ENCODE measurements at places on chromosomes 2 and 18.

GRCh38 chr18:54791657-54792056 lies 36.6 kb upstream of the RAB27B start:
- no peak for DNase-seq

- DNase-seq: no peak
These were observed 179.2 kb downstream of the TTC32 start for GRCh38 chr2:19722531-19722971.

GRCh38 chr2:37323781-37324535 lies 675 bp downstream of the PRKD3 start:
- DNase-seq: no peak

DNA sequence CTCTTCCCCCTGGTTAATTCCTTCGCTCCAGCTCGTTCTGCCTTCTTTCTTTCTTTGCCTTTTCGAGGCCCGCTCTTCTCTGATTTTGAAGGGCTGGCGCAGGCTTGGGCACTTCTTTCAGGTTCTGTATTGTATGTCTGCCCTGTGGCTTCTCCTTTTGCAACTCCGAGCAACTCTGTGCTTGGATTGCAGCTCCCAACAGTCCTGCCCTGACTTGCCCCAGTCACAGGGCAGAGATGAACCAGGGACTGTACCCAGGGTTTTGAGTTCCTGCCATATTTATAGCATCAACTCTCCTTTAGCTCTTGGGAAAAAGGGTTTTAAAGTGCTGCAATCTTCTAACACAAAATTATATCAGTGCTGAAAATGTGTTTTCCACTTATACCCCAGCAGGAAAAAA lies 31.1 kb upstream of the CD8A start:
- no peak for DNase-seq

All from foreskin melanocyte (primary cell).